ENCODE measurements at places on chromosomes 4 and X.

GRCh38 chr4:37793562-37793961, 32.9 kb upstream of the PGM2 start:
- DNase-seq: no peak

DNA sequence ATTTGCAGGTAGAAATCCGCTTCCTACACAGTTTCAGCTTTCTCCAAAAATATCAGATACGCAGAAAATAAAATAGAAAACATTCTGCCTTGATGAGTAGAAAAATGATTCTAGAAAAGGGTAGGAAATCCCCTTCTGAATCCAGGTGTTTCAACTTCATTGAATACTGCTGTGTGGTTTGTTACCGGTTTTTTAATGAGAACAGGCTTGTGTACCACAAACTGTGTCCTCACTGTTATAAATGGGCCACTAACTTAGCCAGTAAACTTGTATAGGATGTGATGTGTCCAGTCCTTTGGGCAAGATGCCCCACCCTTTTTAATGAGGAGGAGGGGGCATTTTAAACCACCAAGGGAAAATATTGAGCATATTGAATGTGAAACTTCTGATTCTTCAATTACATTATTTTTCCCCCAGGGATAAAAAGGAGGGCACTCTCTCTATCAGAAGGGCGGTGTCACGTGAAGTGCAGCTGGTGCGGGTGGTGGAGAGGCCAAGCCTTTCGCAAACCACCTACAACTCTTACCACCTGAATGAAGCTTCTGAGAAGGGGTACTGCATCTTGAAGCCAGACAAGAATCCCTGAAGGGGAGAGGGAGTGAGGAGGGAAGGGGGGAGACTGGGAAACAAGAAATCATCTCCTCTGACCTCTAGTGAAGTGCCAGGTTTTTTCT, 4.5 kb downstream of the CXXC4 start:
- no peak for DNase-seq

DNA sequence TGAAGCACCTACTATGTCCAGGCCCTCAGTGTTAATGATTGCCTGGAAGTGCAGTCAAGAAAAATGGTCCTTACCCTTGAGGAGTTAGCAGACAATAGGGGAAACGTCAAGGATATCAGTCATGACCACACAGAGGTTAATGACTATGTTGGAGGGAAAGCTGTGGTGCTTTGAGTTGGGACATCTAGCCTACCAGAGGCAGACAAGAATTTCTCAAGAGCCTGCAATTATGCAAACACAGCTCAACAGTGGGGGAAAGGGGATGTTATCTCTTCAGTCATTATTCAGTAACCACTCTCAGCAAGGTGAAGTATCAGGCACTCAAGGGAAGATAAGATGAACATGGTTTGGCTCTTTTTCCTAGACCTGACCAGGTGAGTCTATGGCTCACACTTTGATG, 7.0 kb upstream of the FGFBP1 start:
- no peak for DNase-seq

DNA sequence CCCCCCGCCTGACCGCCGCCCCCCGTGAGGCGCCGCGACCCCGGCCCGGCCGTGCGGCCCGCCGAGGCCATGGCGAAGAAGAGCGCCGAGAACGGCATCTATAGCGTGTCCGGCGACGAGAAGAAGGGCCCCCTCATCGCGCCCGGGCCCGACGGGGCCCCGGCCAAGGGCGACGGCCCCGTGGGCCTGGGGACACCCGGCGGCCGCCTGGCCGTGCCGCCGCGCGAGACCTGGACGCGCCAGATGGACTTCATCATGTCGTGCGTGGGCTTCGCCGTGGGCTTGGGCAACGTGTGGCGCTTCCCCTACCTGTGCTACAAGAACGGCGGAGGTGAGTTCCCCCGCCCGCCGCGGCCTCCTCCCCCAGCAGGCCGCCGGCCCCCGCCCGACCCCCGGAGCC, 780 bp downstream of the SLC6A8 start:
- DNase-seq: no peak

- no peak for DNase-seq
Measured at GRCh38 chr4:78654807-78655206, 103.2 kb downstream of the ANXA3 start.

GRCh38 chrX:39667736-39668482, 429.8 kb downstream of the BCOR start:
- no peak for DNase-seq

- no peak for DNase-seq
Measured at GRCh38 chr4:159383562-159383931, 280.7 kb downstream of the RAPGEF2 start.

- DNase-seq: no peak
Measured at GRCh38 chr4:158535130-158535614, 13.5 kb downstream of the RXFP1 start.

DNA sequence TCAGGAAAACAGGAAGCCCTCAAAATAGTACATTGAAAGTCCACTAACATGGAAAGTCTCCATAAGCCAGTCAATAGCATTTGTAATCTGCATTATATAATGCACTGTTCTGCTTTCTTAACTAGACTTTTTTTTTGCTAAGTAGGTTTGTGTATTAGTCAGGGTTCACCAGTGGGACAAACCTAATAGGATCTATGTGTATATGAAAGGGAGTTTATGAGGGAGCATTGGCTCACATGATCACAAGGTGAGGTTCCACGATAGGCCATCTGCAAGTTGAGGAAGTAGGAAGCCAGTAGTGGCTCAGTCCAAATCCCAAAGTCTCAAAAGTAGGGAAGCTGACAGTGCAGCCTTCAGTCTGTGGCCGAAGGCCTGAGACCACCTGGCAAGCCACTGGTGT, 116.0 kb downstream of the MXRA5 start:
- no peak for DNase-seq

DNA sequence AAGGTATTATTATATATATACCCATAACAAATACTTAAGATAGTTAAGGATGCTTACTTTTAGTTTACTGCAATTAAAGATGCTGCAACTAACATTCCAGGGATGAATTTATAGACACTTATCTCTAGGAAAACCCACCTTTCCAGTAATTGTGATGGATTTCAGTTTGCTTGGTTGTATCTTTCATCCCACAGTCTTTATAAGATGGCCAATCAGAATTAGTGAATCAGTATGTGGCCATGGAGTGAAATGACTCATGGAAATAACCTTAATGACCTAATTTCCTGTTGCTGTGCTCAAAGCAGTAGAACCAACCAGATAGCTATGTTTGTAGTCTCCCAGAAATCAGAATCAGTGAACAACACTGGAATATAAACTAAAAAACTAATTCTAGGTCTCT, 26.4 kb downstream of the MOSPD2 start:
- DNase-seq: no peak

DNA sequence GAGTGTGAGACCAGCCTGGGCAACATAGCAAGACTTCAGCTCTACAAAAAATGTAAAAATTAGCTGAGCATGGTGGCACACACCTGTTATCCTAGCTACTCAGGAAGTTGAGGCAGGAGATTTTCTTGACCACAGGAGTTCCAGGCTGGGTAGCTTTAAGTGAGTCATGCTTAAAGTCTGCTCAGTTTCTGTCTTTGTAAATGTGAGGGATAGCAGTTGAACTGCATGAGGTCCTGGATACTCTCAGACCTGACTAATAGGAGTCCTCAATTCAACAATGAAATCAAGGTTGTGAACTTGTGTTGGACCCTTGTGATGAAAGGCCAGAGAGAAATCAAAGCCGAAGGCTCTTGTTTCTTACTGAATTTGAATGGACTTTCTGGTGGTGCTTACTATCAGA, 45.2 kb downstream of the STARD8 start:
- DNase-seq: no peak

DNA sequence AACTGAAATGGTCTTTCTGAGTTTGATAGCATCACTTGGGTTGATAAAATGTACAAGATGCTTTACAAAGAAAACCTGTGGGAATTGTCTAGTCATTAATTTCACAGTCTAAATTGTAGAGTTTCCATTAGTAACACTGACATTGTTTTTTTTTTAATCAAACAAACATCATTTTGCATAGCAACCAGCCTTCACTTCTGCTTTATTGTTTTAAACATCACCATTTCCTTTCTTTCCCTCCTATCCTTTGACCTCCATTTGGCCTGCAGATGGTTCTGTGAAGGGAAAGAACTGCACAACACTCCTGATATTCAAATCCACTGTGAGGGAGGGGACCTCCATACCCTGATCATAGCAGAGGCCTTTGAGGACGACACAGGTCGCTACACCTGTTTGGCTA, 171.1 kb downstream of the PALLD start:
- DNase-seq: no peak

- DNase-seq: no peak
Measured at GRCh38 chrX:110692866-110693265, 102.8 kb downstream of the CHRDL1 start.

- no peak for DNase-seq
Measured at GRCh38 chrX:132743086-132743485, 215.3 kb downstream of the HS6ST2 start.

GRCh38 chr4:119647558-119647957, 19.0 kb upstream of the PDE5A start:
- DNase-seq: no peak

- DNase-seq: peak; percentile 69
Measured at GRCh38 chrX:10189317-10190268, 32.8 kb downstream of the CLCN4 start.

GRCh38 chr4:40224432-40224831, 27.6 kb downstream of the RHOH start:
- DNase-seq: no peak

- DNase-seq: no peak
Measured at GRCh38 chr4:66091786-66092185, 421.5 kb upstream of the EPHA5 start.

DNA sequence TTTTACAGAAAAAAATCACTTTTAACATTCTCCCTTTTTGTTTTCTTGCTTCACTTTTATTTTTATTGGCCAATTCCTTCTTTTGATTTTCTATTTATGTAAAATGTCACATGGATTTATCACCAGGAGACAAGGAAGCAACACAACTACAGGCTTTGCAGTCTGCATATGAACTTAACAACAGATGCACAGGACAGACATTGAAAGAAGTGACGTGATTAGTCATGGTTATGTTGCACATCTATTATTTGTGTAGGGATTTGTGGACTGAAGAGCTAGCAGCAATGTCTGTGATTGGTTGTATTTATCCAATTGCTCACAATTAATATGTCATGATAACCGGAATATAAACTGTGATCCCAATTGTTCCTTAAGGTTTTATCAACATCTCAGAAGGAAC, 147.8 kb upstream of the KLF3 start:
- no peak for DNase-seq

DNA sequence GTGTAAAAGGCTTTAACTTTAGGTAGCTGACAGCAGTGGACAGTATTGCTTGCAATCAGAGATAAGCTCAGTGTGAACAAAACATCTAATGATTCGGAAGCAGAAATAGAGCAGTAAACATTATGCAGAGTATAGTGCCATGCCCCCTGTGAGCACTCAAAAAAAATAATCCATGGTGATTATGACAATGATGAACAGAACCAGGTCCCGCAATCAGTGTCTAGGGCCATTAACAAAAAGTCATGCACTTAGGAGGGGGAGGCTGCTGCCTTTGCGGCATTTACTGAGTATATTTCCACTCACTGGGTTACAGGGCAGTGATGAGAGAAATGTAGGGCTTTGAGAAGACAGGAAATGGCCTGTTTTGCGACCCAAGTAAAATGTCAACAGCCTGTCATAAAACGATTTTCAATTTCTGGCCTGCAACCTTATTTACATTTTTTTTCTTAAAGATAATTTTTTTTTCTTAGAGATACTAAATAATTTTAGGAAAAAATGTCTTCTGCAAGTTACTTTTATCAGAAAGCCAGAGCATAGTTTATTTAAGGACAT, 27.3 kb upstream of the NEIL3 start:
- no peak for DNase-seq

DNA sequence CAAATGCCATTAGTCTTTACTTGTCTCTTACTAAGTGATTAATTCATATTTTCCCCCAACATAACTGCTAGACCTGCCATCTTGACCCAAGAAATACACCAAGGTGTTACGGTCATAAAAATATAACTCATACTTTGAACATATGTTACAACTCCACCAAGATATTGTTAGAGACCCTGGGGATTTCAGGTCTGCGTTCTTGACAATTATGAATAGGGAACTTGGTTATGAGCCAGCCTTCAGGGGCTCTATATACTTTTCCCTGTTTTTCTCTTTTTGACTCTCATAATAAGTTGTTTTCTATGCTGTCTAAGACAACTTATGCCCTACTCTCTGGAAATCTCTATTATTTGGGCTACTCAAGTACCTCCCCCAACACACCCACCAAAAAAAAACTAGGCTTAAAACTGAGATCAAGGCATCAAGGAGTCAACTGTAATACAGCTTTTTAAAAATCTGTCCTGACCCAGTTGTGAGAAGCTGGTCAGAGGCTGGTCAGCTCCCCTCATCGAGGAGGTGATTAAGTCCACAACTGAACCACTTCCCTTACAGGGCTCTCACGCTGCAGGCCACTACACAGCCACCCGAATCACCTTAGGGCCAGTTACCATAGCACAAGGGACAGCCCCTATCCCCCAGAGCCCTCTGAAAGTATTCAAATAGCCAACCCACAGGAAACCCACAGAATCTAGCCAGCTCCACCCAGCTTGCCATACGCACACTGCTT, 10.5 kb upstream of the TLR3 start:
- no peak for DNase-seq

GRCh38 chrX:123673813-123674212, 59.0 kb downstream of the THOC2 start:
- no peak for DNase-seq

GRCh38 chr4:1172228-1172851, at the start of gene SPON2:
SPON2 (minus strand) TSS chr4:1172583.
- no peak for DNase-seq

- no peak for DNase-seq
Measured at GRCh38 chr4:37879365-37879764, 11.5 kb upstream of the TBC1D1 start.

GRCh38 chr4:56410247-56411062, 23.2 kb upstream of the AASDH start:
- DNase-seq: no peak

- no peak for DNase-seq
Measured at GRCh38 chr4:95220205-95221175, 328.3 kb downstream of the UNC5C start.

GRCh38 chr4:97627750-97628149, 515.5 kb downstream of the STPG2 start:
- DNase-seq: no peak

DNA sequence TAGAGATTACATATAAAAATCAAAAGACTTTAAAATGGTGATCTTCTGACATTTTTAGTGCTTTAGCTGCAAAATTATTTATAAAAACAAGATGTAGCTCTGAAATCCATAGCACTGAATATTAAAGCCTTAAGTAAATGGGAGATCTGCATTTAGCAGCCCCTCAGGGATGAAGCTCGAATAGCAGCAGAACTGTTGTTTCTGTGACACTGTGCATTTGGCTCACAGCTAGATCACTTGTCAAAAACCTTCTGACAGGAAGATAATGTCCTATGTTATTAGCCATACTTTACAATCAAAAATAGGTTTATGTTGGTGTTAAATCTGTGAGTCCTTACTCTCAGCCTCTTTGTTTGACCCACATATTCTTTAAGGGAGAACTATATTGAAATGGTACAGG, 14.1 kb upstream of the PYURF start:
- DNase-seq: no peak

DNA sequence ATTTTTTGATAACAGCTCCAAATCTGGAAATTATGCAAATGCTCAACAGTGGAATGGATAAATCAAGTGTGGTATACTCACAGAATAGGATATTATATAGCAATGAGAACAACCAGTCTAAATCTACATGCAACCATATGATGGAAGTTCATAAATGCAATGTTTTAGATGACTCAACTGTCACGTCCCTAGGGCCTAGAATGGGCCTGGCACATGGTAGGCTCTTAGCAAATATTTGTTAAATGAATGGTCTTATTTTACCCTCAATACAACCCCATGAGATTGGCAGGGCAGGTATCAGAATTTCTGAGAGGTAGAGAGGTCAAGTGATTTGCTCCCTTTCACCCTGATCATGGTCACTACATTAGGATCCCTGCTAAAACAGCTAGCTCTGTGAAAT, 14.6 kb upstream of the NKX3-2 start:
- DNase-seq: no peak
